Caki2 (cell line): ENCODE measurements at places on chromosomes 6 and 20. TPM values are rescaled to one million over a fixed set of nuclear protein-coding genes. Genes with fewer than 3 reads are reported as not detected.

Gene HRH3
- total RNA-seq = not detected in 2 replicates

Gene TBXT
- not detected in 2 replicates for total RNA-seq

Gene MCCD1
- total RNA-seq = not detected in 2 replicates

Gene KCNK5
- 0.74 and 3.0 TPM in 2 replicates for total RNA-seq

DNA sequence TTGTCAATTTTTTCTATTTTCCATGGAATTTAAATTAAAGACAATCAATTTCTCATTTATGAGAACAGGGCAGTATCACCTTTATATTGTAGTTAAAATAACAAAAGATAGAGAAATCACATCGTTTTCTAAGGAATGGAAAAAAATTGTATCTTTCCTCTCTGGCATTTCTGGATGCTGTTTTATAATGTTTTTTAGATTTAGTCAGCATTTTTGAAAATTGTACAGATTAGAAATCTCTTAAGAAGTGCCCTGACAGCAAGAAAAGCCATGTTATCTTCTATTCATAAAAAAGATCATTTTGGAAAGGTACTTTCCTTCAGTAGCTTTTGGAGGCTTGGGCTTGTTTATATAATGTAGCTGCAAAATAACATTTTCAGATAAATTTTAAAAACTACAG is 116.9 kb downstream of the PLG start:
- no peak for DNase-seq

DNA sequence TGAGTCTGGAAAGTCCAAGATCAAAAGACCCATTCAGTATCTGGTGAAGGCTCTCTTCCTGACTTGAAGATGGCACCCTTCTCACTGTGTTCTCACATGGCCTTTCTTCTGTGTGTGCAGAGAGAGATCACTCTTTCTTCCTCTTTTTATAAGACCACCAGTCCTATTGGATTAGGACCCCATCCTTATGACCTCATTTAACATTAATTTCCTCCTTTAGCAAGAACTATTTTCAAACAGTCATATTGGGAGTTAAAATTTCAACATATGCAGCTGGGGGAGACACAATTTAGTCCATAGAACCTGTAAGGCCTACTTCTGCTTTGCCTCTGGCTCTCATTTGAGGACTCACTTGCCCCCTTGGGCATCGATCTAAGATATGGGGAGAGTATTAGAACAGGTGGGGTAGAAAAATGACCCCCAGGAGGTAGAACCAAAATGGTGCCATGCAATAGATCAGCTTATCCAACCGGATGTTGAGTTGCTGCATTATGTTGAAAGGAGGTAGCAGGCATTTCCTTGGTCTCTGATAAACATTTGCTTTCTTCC is 78.4 kb upstream of the ATXN1 start:
- no peak for DNase-seq

- no peak for DNase-seq
Measured at GRCh38 chr20:63830841-63831588, at the start of gene ZBTB46. TSS of gene ZBTB46 (minus strand) at chr20:63831264. CDS start at chr20:63790757, 40,507 bp downstream.

GRCh38 chr6:89073014-89073620 is 7.4 kb upstream of the PNRC1 start:
- no peak for DNase-seq

GRCh38 chr20:52783769-52784168 is 188.4 kb upstream of the TSHZ2 start:
- DNase-seq = peak; percentile 11

DNA sequence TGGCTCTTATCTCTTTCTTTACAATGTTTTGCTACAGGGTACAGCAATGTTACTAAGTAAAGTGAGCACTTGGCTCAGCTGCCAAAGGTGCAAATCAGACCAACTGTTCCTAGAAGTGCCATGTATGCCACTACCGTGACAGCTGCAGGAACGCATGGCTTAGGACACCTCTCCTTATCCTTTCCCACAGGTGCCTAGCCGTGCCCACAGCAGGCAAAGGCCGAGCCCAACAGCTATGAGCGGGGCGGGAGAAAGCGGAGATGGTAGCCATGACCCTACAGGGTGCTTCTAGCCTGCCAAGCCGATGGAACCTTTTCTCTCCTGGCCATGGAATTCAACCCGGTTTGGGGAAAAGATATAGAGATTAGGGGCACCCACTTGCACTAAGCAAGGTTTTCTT is 97.1 kb downstream of the FAXC start:
- DNase-seq = no peak

GRCh38 chr20:50245498-50246366 is 55.1 kb downstream of the CEBPB start:
- peak; percentile 37 for DNase-seq

DNA sequence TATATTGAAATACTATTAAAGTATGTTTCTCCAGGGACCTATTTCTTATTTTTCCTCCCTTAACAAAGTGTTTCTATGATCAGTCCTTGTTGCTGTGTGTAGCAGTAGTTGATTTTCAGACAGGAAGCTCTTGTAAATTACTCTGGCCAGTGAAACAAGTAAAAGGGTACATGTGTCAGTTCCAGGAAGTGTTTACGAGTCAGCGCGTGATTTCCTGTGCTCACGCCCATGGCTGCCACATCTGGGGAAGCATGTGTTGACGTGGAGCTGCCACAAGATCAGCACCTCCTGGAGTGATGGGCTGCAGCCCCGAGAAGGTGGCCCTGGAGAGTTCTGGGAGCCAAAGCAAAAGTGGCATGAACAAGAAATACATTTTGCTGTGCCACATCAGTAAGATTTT is 38.6 kb upstream of the GGTLC1 start:
- DNase-seq = no peak

- DNase-seq = no peak
Measured at GRCh38 chr20:2528671-2529271, 7.6 kb upstream of the TMC2 start.

DNA sequence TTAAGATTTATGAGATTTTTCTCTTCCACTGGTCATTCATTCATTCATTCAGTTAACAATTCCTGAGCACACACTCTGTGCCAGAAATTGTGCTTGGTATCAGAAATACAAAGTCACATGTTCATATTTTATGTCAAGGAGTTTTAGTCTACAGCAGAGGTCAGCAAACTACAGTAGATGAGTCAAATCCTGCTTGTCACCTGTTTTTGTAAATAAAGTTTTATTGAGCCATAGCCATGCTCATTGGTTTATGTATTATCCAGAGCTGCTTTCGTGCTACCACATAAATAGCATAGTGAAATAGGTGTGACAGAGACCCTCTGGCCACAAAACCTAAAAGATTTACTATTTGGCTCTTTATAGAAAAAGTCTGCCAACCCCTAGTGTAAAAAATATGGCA is 46.8 kb downstream of the THEMIS start:
- no peak for DNase-seq
